ENCODE measurements at places on chromosomes 3 and 15. TPM values are rescaled to one million over a fixed set of nuclear protein-coding genes. Genes with fewer than 3 reads are reported as not detected.

DNA sequence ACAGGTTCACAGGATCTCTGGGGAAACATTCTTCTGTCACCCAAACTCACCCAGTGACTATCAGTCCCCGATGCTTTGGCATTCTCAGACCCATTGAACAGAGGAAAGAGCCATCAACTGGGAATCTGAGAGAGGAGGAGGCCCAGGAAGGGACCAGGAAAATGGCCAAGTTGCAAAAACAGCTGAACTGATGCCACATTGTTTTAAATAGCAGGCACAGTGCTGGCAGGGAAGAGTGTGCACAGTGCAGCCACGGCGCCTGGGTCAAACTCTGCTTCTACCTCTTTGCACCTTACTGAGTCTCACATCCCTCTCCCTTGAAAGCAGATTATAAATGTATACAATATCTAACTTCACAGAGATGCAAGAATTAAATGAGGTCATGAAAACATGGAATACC is 66.4 kb downstream of the SRGAP3 start:
- no peak for DNase-seq

TTLL13 gene
- not detected for polyA plus RNA-seq

DNA sequence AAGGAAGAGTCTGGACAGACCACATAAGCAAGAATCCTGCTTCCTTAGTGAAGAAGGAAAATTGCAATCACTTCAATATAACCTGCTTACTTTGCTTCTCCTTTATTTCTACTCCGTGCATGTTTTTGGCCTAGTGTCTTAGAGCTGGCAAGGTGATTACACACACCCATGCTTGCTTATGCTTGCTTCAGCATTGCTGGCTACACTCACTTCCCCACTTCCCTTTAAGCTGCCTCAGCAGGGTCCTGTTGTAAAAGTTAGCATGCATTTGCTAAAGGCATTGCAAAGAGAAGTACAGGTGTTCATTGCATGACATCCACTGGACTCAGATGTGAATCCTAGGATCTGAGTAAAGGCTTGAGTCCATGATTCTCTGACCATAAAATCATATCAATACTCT is 47.5 kb upstream of the STT3B start:
- no peak for DNase-seq

GRCh38 chr3:114706591-114707232 is 412.9 kb downstream of the TIGIT start:
- no peak for DNase-seq

- no peak for DNase-seq
Measured at GRCh38 chr15:80324545-80325080, 72.6 kb upstream of the CTXND1 start.

- no peak for DNase-seq
Measured at GRCh38 chr3:172270557-172271166, 177.6 kb downstream of the GHSR start.

- peak; percentile 64 for DNase-seq
Measured at GRCh38 chr3:64642327-64643151, 45.3 kb downstream of the ADAMTS9 start.

DNA sequence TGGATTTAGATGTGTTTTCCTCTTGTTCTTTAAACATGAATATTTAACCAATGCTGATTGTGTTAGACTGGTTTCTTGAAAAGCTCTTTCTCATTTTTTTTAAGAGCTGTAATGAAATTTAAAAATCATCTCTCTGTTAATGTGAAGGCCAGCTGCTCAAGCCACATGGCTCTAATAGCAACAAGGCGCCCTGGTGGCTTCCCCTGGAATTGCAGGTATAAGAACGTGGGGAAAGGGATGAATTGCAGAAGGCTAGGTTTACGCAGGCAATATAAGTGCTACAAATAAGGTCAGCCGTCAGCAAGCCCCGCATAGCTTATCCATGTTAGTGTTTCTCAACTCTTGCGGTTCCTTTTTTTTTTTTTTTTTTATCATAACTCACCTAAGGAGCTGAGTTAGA is 108.5 kb downstream of the SAMMSON start:
- DNase-seq, result no peak

- no peak for DNase-seq
Measured at GRCh38 chr3:50533316-50533715, 29.9 kb upstream of the CACNA2D2 start.

BBS4 gene
- polyA plus RNA-seq, result 40.9 TPM

- DNase-seq, result no peak
Measured at GRCh38 chr3:135325096-135325495, 530.0 kb downstream of the EPHB1 start.

GRCh38 chr3:70738291-70738681 is 425.8 kb upstream of the MDFIC2 start:
- no peak for DNase-seq

- no peak for DNase-seq
Measured at GRCh38 chr15:96896766-96897165, 566.3 kb downstream of the NR2F2 start.

MCTP2 gene
- 20.2 TPM for polyA plus RNA-seq

GRCh38 chr3:77618686-77619085 is 578.8 kb downstream of the ROBO2 start:
- DNase-seq, result no peak

GRCh38 chr15:40594429-40594836 is 384 bp downstream of the KNL1 start:
- DNase-seq, result peak; percentile 40

DNA sequence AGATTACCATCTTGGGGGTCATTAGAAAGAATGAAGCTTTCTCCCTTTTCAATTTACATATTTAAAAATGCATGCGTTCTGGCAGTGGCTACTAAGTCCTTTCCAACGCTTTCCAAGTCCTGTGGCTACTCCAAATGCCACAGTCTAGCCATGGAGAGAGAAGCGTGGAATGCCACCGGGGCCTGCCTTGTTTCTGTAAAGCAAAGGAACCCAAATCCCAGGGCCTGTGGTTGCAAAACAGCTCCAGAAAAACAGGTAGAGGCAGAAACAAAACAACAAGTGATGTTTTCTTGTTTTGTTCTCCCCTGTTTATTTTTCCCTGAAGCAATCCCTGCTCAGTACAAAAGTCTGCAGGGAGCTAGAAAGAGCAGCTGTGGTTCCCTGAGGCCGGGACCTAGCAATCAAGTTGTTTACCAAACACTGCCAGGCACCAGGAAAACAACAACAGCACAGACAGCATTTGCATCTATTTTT is 85.5 kb downstream of the FOXP1 start:
- DNase-seq, result no peak

BCHE gene
- polyA plus RNA-seq, result 12.3 TPM

- DNase-seq, result peak; percentile 43
Measured at GRCh38 chr3:51671734-51672475, 853 bp downstream of the TEX264 start.

CD80 gene
- polyA plus RNA-seq, result 0.44 TPM

DNA sequence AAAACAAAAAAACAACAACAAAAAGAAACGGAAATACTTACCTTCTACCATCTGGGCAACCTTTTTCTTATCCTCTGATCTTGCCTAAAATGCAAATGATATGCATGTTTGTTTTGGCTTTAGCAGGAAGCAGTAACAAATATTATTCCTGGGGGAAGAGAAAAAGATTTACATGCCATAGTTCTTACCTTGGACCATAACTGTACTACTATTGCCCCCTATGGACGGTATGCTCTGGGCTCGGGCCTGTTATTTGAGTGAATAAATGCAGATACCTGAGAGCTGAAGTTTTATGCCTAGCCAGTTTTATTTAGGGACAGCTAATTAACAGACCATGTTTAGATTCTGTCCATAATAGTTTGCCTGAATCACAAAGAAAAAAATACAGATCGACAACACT is 12.6 kb upstream of the STARD5 start:
- DNase-seq, result no peak

DNA sequence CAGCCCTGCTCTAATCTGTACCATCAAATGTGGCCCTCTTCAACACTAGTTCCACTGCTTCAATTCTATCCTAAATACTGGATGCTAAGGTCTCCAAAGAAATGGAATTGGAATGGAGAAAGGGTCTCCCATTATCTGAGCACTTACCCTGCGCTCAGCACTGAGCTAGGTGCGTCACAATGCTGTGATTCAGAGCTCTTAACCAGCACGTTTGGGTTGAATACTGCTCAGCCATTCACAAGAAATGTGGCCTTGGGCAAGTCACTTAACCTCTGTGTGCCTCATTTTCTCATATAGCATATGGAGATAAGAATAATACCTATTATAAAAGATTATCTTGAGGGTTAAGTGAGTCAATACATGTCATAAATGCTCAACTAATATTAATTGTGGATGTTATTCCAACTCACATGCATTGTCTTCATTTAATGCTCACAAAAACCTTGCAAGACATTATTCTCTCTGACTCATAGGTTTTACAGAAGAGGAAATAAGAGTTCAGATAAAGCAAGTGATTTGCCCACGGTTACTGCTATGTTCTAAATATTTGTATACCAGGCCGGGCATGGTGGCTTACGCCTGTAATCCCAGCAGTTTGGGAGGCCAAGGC is 27.4 kb upstream of the SRGAP3 start:
- no peak for DNase-seq
